Muscle of leg (tissue), 16 donors: ENCODE measurements at places on chromosomes 5 and 9.

DNA sequence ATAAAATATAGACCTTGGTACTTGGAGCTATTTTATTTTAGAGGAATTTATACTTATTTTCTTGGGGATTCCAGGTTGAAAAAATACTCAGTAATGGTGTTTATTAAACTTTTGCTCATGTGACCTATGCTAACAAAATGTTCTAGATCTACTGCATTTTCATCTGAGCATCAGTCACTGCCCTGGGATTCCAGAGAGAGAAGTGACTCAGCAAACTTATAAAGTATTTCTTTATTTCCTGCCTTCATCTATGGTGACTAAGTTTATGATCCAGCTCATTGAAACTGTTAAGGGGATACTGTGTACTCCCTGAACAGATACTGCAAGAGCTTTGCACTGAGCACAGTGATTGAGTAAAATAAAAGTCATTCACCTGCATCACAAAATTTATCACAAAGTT lies 298.5 kb upstream of the CDH18 start:
- no peak for DNase-seq

- DNase-seq = peak; percentile 88
Observed at GRCh38 chr9:132901858-132902831, 23.4 kb downstream of the SPACA9 start.

GRCh38 chr9:90310521-90310876 lies 332.1 kb downstream of the DIRAS2 start:
- no peak for DNase-seq

GRCh38 chr5:108642170-108642906 lies 105.4 kb upstream of the FER start:
- peak; percentile 69 for DNase-seq

- DNase-seq = peak; percentile 22
Observed at GRCh38 chr9:21709464-21710058, 92.9 kb upstream of the MTAP start.

GRCh38 chr5:54385994-54386393 lies 69.5 kb upstream of the HSPB3 start:
- peak; percentile 51 for DNase-seq
